ENCODE measurements at places on chromosomes 13 and 19.

DNA sequence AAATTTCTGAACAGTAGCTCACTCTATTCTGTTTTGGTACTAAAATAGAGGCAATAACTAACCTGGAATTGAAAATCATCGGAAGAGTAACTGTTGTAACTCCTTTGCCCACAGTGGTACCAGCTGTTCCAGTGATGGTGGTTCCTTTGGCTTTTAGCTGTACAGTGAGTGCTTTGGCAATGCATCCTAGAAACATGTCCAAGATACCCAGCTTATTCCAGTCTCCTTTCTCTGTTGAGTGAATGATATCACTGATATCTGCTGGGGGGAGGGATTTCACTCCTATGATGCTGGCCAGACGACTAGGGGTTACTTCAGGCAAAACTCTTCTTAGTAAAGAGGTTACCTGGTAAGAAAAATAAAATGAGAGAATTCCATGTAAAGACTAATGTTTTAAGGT is 40.6 kb upstream of the FBXL3 start:
- no peak for DNase-seq

GRCh38 chr19:34350161-34350561 is 14.8 kb upstream of the GPI start:
- DNase-seq = peak; percentile 39

- DNase-seq = no peak
Observed at GRCh38 chr19:7161292-7161691, 91.8 kb downstream of the ZNF557 start.

DNA sequence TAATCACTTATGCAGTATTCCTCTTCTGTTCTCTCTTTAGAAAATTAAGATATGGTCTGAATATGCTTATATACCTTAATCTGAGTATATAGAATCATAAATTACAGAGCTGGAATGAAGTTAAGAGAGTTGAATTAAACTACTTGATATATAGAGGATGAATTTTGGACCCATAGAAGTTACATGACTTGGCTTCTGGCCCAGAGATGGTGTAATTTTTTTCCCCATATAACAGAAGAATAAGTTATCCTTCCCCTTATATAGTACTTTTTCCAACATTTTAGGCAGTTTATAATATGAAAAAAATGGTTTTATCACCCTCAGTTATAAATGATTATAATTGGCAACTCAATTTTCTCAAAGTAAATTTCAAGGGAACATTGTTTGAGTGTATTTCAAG is 616.3 kb downstream of the TBC1D4 start:
- no peak for DNase-seq

DNA sequence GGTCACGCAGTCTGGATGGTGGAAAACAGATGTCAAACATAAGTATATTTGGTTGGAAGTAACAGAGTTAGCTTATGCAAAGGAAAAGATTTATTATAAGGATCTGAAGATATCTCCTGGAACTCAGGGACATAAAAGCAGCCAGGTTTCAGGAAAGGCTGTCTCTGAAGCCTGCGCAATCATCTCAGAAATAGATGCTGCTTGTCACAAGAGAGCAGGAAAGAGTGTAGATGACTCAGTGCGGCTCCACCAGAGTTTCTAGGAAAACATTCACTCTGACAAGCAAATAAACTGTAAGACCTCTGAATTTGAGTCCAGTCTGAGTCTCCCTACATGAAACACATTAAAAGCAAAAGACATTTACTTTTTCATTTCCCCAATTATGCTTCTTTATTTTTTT is 220.4 kb upstream of the HTR2A start:
- peak; percentile 68 for DNase-seq
